ENCODE measurements at places on chromosomes 1 and 21.

- DNase-seq = no peak
Observed at GRCh38 chr1:244353551-244354091, 98.1 kb downstream of the ADSS2 start.

DNA sequence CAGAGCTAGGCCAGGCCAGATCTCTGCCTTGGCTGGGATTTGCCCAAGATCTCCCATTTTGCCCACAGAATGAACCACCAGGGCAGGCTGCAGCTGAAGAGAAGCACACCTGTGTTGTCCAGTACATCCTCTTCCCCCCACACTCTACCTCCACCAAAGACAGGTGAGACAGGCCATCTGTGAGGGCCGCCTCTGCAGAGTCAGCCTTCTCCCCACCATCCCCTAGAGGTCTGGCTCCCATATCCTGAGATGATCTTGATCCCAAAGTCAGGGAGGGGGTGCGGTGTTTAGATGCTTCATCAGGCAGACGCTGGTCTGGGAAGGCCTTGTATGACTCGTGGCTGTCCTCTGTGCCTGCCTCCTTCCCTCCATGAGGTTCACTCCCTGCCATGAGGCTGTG, 28.7 kb downstream of the HYI start:
- no peak for DNase-seq

- no peak for DNase-seq
Observed at GRCh38 chr1:66333466-66334199, 200.3 kb upstream of the SGIP1 start.

DNA sequence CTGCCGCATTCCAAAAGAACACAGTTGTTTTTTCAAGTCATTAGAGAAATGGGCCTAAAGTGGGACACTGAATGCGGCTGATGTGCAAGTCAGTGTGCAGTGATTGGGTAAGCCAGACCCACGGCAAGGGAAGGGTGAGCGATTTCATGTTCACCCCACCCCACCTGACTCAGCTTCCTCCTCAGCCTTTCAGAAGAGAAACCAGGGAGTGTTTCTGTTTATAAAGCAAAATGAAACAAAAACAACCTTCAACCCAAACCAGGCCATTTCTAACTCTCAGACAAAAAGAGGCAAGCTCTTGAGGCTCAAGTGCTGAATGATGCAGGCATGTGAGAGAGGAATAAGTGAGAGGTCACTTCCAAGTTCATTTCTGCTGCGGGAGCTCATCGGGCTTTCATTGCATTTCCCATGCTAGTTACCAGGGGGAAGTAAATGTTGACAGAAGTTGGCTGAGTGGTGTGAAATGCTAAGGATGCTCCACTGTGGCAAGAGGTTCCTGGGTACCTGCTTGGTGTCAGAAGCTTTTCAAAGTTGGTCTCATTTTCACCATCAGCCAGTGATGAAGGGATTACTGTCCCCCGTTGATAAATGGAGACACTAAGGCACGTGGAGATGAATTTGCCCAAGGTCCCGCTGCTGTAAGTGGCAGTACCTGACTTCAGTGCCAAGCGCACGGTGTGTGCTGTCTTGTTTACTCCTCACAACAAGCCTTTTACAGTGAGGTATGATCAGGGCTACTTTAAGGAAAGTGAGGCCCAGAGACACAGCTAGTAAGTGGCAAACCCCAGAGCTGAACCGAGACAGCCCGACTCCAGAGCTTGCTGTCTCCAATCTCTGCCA, 29.1 kb downstream of the STPG1 start:
- no peak for DNase-seq

DNA sequence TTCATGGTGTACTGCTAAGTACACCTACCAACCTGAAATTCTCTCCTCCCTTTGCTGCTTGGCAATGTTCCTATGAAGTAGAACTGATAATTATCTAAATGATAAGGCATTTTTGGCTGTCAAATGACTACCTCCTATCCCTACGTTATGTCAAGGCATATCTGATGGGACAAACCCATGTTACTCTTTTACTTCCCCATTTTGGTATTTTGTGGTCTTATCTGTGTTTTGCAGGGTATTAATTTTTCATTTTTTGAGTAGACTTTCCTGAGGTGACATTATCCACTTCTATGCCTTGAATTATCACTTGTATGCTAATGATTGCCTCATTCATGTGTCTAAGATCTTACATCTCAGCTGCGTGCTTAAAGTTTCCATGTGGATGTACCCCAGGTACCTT, 499.6 kb upstream of the B3GALT2 start:
- DNase-seq = no peak

DNA sequence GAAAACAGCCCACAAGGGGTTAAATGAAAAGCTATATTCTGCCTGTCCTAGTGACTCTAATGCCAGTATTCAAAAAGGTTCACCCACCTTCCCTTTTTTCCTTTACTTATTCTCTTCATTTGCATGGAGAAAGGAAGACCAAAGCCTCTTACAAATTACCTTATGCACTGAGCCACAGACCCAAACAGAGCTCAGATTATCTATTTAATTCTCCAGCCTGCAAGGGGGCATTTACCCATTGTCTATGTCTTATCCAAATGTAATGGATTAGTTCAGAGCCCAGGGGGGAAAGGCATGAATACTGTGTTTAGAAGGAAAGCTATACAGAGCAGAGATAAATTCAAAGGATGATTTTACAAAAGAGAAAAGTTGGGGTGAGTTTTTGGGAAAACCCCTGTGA, 388.5 kb downstream of the OMA1 start:
- no peak for DNase-seq

- DNase-seq = no peak
Observed at GRCh38 chr1:45370575-45370974, 30.3 kb upstream of the MUTYH start.

DNA sequence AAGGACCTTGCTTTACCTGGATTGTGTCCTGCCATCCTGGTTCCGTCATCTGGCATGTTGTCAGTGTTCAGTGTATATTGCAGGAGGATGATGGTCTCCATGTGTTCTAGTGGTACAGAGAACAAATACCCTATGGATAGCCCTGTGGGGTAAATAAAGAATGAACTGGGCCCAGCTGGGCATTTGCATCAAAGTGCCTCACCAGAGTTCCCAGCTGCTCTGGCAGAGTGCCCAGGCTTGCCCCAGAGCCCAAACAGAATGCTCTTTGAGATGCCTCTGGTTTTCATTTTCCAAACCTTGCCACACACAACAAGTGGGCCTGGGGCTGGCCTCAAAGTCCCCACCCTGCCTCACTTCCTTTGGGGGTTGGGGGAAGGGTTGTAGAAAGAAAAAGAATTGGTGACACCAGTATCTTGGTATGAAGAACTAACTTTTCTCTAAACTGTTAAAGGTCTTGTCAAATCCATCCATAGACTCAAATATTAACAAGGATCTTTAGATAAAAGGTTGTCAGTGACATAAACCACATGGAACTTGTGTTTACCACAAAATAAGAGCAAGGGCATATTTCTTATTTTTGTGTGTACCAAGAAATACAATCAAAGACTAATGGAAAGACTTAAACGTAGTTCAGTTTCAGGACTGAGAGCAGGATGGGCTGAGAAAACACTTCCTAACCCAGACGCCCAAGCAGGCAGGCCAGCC, 82.2 kb downstream of the LMO4 start:
- DNase-seq = no peak

GRCh38 chr1:117646007-117646811, 40.4 kb downstream of the TENT5C start:
- no peak for DNase-seq

DNA sequence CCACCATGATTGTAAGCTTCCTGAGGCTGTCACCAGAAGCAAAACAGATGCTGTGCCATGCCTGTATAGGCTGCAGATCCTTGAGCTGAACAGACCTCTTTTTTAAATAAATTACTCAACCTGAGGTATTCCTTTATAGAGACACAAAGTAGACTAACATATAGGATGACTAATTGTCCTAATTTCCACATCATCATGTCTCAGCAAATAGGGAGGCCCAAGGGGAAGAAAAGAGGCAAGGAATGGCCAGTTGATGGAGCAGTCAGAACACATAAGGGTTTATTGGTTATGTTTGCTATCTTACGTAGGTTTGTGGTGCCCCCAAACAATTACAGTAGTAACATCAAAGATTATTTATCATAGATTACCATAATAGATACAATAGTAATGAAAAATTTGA, 126.2 kb downstream of the RASAL2 start:
- DNase-seq = no peak

Data from stimulated activated CD4-positive, alpha-beta T cell treated with anti-CD3 and anti-CD28 coated beads, Interleukin-1b, Interleukin-23, amount 100 ng/mL, for 1 hour (primary cell).